Activated CD4-positive, alpha-beta T cell treated with anti-CD3 and anti-CD28 coated beads for 36 hours (primary cell): ENCODE measurements at places on chromosomes 1 and 21. TPM values are rescaled to one million over a fixed set of nuclear protein-coding genes. Genes with fewer than 3 reads are reported as not detected.

GRCh38 chr1:117286145-117286544 is 75.4 kb upstream of the VTCN1 start:
- no peak for DNase-seq

GRCh38 chr1:209884665-209885117 is 53.3 kb upstream of the SYT14 start:
- peak; percentile 77 for DNase-seq

- DNase-seq, result peak; percentile 13
Observed at GRCh38 chr21:41726058-41726558, 40.7 kb downstream of the RIPK4 start.

GRCh38 chr1:189859385-189859977 is 618.2 kb downstream of the BRINP3 start:
- DNase-seq, result peak; percentile 58

GRCh38 chr1:206142011-206142410 is 24.8 kb upstream of the AVPR1B start:
- no peak for DNase-seq

DNA sequence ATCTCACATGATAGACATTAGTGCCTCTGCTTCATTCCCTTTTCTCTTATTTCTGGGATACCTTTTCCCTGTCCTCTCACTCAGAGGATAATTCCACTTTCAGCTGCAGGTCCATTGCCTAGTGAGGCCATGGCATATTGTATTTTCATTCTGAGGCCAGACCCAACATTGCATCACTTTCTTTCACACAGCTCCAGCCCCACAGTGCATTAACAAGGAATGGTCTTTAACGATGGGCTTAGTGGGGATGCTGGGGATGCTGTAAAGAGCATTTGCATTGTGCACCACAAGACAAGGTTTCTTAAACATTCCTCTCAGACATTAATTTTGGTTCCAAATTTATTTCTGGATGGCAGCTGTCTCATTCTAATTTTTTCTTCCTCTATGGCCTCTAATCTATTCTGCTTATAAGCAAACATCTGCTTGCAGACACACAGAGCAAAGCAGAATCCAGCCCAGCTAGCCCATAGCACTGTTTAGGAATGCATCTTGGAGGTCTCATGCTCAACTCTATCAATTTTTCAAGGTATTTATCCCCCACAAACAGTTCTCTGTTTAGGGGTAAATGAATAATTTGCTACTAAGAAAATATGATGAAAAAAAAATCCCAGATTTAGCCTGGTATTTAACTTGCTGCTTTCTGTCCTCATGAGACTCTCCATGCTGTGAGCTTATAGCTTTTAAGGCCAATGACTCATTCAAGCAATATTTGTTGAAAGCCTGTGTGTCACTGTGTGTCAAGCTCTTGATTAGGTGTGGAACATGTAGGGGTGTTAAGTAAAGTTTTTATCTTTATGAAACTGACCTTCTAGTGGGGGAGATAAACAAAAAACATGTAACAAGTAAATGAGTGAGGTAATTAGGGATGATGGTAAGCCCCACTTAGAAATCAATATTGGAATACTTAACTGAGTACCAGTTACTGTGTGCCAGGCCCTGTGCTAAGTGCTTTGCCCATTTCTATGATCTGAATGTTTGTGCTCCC is 44.5 kb upstream of the CCDC190 start:
- DNase-seq, result no peak

DNA sequence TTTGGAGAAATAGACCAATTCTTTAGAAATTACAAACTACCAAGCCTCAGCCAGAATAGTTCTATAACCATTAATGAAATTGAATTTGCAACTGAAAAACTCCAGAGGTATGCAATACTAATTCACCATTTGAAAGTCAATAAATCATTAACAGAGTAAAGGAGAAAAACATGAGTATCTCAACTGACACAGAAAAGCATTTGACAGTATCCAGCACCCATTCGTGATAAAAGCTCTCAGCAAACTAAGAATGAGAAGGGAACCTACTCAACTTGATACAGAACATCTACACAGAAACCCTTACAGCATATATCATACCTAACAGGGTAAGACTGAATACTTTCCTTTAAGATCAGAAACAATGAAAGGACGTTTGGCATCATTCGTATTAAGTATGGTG is 54.3 kb downstream of the ST6GALNAC5 start:
- DNase-seq, result no peak

OR2T35 gene
- not detected for total RNA-seq

DNA sequence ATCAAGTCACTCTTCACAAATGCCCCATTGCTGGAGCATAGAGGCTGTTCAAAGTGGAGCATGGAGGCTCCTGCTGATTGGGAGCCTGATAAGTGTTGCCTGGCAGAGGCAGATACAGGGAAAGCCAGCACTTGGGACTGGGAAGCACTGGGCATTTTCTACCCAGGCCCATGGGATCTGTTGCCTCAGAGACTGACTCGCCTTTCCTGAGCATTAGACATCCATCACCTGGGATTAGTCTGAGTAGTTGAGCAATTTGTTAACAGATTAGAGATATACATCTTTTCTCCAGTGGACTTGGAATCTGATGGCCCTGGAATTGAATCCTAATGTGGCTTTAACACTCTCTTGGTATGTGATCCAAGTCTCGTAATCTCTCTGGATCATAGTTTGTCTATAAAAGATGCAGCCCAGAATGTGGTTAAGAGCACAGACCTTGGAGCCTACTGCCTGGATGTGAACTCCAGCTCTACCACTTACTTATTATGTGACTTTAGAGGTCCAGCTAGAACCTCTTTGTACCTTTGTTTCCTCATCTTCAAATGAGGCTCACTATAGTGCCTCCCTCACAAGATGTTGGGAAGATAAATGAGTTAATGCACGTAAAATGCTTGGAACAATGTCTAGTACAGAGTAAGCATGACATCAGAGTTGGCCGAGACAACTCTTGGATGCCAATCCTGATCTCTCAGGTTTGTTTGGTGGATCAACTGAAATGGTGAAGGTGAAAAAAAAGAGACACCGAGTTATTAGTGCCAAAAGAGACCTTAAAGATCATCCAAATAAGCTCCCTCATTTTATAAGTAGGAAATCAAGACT is 38.3 kb upstream of the NRDC start:
- DNase-seq, result no peak

- no peak for DNase-seq
Observed at GRCh38 chr1:183912265-183912886, 107.5 kb downstream of the RGL1 start.

DNA sequence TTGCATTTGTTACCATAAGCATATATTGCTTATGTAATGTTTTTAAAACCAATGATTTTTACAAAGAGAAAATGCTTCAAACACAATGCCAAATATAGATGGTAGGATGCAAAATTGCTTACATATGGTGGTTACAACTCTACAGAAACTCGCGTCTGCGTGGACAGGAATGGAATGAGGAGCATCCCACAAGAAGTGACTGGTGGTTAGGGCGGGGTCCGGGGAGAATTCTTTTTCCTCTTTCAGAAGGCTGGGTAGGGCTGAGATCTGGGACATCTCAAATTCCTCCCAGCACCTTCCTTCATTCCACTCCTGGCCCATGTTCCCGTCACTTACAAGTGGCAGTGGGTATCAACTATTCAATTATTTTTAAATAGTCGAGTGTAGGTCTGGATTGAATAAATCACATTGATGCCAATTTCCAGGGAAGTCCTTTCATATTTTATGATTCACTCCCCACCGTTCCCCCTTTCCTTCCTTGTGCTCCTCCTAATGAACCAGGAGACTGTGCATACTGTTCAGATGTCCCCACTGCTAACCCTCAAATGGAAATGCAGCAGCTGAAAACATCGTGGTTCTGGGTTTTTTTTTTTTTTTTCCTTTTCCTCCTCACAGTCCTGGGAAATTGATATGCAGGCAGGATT is 174.5 kb upstream of the POU3F1 start:
- DNase-seq, result no peak

POMGNT1 gene
- total RNA-seq, result 36.5 TPM

DNA sequence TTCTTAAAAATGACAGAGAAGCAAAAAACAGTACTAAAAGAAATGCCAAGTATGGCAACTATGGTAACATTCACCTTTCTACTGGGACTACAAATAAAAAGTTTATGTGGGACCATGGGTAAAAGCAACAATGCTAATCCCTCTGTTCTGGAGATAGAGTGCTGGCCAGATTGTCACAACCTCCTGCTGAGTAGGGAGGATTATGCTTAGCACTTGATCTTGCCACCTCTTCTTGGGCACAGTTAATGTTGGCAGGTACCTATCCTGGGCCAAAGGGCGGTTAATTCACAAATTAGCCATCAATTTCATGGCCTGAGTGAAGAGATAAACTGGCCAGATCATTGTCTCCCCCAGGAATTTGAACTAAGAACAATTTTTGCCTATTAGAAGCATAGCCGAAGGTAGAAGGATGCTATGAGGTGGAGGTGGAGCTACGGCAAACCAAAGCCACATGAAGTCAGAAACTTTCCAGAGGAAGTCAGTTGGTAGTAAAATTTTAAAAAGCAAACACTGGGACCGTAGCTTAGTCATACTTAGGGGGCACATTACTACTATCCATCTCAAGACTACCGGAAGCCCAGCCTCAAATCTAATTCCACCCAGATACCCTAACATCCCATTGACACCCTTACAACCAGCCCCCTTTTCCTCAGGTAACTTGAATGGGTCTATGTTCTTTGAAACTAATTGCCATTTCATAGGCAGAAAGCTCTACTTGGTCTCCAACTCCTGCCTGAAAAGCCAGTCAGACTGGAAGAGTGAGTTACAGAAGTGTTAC is 2.7 kb downstream of the SCYL3 start:
- peak; percentile 57 for DNase-seq

GRCh38 chr21:21831036-21831435 is 832.8 kb downstream of the NCAM2 start:
- DNase-seq, result no peak

GRCh38 chr1:42759114-42759513 is 7.7 kb downstream of the P3H1 start:
- DNase-seq, result no peak

AGT gene
- not detected for total RNA-seq

DNA sequence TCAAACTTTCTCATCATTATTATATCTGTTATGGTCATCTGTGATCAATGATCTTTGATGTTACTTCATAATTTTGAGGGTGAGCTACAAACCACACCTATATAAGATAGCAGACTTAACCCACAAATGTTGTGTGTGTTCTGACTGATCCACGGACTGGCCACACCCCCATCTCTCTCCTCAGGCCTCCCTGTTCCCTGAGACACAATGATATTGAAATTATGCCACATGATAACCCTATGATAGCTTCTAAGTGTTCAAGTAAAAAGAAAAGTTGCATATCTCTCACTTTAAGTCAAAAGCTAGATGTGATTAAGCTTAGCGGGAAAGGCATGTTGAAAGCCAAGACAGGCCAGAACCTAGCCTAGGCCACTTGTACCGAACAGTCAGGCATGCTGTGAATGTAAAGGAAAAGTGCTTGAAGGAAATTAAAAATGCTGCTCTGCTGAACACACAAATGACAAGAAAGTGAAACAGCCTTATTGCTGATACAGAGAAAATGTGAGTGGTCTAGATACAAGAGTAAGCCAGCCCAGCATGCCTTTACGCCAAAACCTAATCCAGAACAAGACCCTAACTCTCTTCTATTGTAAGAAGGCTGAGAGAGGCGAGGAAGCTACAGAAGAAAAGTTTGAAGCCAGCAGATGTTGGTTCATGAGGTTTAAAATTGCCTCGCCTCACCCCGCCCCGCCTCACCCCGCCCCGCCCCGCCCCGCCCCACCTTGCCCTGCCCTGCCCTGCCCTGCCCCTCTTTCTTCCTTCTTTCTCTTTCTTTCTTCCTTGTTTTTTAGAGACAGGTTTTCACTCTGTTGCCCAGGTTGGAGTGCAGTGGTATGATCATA is 16.5 kb downstream of the CTSS start:
- no peak for DNase-seq

GRCh38 chr1:179322557-179322956 is 29.0 kb downstream of the SOAT1 start:
- no peak for DNase-seq

GBP1 gene
- 67.6 TPM for total RNA-seq

DNA sequence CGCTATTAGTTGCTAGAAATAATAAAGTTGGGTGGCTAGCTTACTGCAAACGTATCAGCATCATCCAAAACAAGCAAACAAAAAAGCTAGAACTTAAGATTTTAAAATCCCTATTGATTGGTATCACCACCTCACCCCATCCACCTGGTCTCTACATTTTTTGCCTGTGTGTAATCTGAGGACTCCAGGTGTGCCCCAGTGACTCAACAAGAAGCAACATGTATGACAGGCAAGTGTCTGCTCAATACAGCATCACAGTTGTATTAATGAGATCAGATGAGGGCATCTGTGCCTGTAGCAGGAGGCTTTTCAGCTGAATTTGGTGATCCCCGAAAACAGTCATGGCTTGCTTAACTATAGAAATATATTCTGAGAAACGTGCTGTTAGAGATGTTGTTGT is 14.6 kb upstream of the PAPPA2 start:
- DNase-seq, result no peak

FMOD gene
- total RNA-seq, result 0.87 TPM

DNA sequence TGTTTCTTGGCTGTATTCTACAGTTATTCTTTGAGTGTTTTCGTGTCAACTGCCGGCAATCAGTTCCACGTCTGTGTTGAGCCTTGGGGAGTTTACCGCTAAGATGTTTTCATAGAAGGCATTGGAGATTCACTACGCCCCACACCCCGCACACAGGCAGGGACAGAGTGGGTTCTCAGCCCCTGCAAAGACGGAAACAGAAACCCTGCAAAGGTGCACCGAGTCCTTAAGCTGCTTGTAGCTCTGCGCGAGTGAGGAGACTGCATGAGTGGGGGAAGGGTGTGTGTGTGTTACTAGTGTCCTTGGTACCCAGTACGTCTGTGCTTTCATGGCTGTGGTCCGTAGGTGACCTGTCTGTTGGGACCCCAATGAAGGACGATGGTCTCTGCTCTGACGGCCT is 1.9 kb downstream of the LHX4 start:
- peak; percentile 23 for DNase-seq

DNA sequence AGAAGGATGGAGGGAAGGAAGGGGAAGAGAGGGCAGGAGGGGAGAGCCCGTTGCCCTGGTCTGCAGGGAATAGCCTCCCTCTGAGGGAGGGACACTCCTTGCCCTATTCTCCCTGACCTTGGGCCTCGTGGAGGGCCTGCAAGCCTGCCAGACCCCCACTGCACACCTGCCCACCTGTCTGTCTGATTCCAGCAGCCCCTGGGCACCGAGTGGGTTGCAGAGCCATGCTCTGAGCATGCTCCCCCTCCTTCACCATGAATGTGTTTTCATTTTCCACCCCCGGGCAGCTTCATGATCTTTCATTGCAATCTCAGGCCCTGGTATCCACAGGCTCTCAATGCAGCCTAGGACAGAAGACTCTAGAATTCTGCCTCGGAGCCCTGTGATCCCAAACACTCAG is 5.1 kb upstream of the NPHP4 start:
- no peak for DNase-seq

DNA sequence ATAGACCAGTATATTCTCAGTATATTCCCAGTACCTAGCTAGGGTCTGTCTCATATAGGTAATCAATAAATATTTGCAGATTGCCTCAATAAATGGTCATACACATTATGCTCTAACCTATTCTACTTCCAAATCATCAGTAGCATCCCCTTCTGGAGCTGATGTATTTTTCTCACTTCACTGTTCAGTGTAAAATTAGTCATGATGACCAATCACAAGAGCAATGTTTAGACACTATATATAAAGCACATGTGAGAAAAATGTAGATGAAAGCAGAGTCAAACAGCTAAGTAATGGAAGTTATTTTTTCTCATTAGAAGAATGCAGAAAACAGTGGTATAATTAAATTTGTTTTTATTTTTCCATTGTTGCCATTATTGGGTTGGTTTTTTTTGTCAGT is 34.7 kb downstream of the EPRS1 start:
- DNase-seq, result no peak

WNT9A gene
- total RNA-seq, result not detected

TMPRSS3 gene
- total RNA-seq, result 99.1 TPM

GRCh38 chr1:37509181-37509580 is 5.4 kb downstream of the MEAF6 start:
- DNase-seq, result no peak
